ENCODE measurements at places on chromosomes 11 and 22.

DNA sequence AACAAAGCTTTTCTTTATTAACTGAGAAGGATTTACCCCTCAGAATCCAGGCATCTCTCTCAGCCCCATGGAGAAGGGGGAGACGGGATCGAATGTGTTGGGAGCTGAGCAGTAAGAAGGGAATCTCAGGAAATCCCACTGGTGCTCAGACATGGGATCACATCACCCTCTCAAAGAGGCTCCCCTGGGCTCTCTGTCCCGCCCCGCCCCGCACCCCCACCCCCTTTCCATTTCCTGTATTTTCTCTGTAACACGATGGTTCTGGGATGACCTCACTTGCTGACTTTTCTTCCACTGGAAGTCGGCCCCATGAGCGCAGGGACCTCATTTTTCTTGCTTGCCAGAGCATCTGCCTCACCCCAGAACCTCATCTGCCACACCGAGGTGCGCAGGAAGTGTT is 100.0 kb downstream of the RPS6KA4 start:
- no peak for DNase-seq

- DNase-seq = no peak
Observed at GRCh38 chr11:77658213-77659013, 20.8 kb upstream of the CLNS1A start.

DNA sequence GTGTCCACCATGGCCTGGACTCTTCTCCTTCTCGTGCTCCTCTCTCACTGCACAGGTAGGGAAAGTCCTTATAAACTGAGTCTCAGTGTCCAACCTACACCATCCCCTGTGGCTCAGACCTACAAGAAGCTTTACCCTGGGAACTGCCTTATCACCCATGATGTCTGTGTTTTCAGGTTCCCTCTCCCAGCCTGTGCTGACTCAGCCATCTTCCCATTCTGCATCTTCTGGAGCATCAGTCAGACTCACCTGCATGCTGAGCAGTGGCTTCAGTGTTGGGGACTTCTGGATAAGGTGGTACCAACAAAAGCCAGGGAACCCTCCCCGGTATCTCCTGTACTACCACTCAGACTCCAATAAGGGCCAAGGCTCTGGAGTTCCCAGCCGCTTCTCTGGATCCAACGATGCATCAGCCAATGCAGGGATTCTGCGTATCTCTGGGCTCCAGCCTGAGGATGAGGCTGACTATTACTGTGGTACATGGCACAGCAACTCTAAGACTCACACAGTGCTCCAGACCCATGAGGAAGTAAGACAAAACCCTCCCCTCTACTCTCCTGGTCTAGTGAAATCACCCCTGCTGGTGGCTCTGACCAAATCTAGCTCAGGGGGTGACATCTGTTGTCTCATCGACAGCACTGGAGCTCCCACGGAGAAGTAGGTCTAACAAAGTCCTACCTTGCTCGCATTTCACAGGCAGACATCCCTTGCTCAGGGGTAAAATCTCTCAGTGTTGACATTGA is 74.3 kb downstream of the VPREB1 start:
- DNase-seq = no peak

- DNase-seq = no peak
Observed at GRCh38 chr22:37021710-37022482, 2.4 kb downstream of the MPST start.

DNA sequence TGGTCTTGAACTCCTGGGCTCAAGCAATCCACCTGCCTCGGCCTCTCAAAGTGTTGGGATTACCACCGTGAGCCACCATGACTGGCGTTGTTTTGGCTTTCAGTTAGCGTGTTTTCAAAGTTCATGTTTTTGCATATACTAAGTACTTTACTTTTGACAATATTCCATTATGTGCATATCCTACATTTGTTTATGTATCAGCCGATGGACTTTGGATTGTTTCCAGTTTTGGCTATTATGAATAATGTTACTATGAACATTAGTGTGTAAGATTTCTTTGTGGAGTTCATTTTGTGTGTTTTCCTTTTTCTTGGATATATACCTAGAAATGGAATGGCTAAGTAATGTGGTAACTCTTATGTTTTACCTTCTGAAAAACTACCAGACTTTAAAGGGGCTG is 9.9 kb downstream of the CSTF3 start:
- no peak for DNase-seq

Data from NCI-H1694 treated with DMSO at 0.1 percent for 48 hours (cell line).